ENCODE measurements at places on chromosomes 3 and 15. TPM values are rescaled to one million over a fixed set of nuclear protein-coding genes. Genes with fewer than 3 reads are reported as not detected.

GRCh38 chr15:72502220-72502809 lies 28.2 kb downstream of the ARIH1 start:
- H3K27me3 ChIP-seq = no peaks in the 10 kb centered on the region
- peaks cover 5% of the 10 kb centered on the region for H3K36me3 ChIP-seq
- H3K4me3 ChIP-seq = no peak overlapping the region
- no peak for DNase-seq
- no peaks in the 10 kb centered on the region for H3K4me1 ChIP-seq

GRCh38 chr3:47527952-47528725 lies 14.6 kb upstream of the ELP6 start:
- no peak for DNase-seq
- H3K27ac ChIP-seq = no peak overlapping the region
- no peak overlapping the region for H3K4me3 ChIP-seq
- no peaks in the 10 kb centered on the region for H3K4me1 ChIP-seq
- H3K36me3 ChIP-seq = no peaks in the 10 kb centered on the region

- no peak for DNase-seq
- no peaks in the 10 kb centered on the region for H3K4me1 ChIP-seq
- H3K27ac ChIP-seq = no peak overlapping the region
- H3K4me3 ChIP-seq = no peak overlapping the region
Measured at GRCh38 chr3:86029590-86029989, 961.4 kb downstream of the VGLL3 start.

- H3K36me3 ChIP-seq = no peaks in the 10 kb centered on the region
- no peak for DNase-seq
- H3K4me3 ChIP-seq = no peak overlapping the region
- H3K27ac ChIP-seq = peak overlapping the region; percentile 35
Measured at GRCh38 chr3:47536221-47536891, 22.8 kb upstream of the ELP6 start.

Gene GABRG3
- 5.2 TPM for total RNA-seq

GRCh38 chr3:87446849-87447387 lies 170.5 kb upstream of the POU1F1 start:
- no peak overlapping the region for H3K4me3 ChIP-seq
- no peaks in the 10 kb centered on the region for H3K4me1 ChIP-seq
- DNase-seq = no peak
- no peak overlapping the region for H3K27ac ChIP-seq
- H3K36me3 ChIP-seq = no peaks in the 10 kb centered on the region

DNA sequence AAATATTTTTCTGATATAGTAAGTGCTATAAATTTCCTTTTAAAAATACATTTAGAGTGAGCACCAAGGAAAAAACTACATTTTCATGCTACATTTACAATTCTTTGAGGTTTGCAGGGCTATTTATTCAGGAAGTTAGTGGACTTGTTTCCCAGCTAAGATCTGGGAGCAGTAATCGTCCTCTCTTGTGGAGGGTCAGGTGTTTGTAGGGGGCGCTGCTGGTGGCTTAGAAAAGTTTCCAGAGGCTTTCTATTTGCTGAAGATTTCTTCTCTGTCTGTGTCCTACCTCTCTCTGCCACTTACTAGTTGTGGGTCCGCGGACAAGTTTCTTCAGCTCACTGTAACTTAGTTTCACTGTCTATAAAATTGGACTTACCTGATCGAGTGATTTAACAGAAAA lies 163.9 kb downstream of the PEX5L start:
- H3K4me3 ChIP-seq = no peak overlapping the region
- no peak overlapping the region for H3K27ac ChIP-seq
- H3K36me3 ChIP-seq = no peaks in the 10 kb centered on the region

- no peak for DNase-seq
- H3K4me3 ChIP-seq = no peak overlapping the region
- H3K4me1 ChIP-seq = no peaks in the 10 kb centered on the region
- H3K36me3 ChIP-seq = peaks cover 27% of the 10 kb centered on the region
- H3K27ac ChIP-seq = no peak overlapping the region
Measured at GRCh38 chr3:100438623-100438974, 37.3 kb downstream of the LNP1 start.

GRCh38 chr15:63503739-63504246 lies 600 bp upstream of the USP3 start:
- H3K4me1 ChIP-seq = peaks cover 71% of the 10 kb centered on the region
- no peak overlapping the region for H3K27ac ChIP-seq
- peaks cover 25% of the 10 kb centered on the region for H3K27me3 ChIP-seq
- H3K4me3 ChIP-seq = peak overlapping the region; percentile 81
- no peaks in the 10 kb centered on the region for H3K36me3 ChIP-seq

- H3K27ac ChIP-seq = no peak overlapping the region
- H3K36me3 ChIP-seq = peaks cover 20% of the 10 kb centered on the region
- no peak overlapping the region for H3K4me3 ChIP-seq
- no peak for DNase-seq
Measured at GRCh38 chr3:150610785-150611184, 7.7 kb downstream of the SELENOT start.

Gene BNC1
- total RNA-seq = 0.35 TPM
